MCF 10A (cell line): ENCODE measurements at places on chromosomes 6 and 20.

GRCh38 chr20:44606725-44607441 lies 24.5 kb downstream of the PKIG start:
- no peak for DNase-seq

DNA sequence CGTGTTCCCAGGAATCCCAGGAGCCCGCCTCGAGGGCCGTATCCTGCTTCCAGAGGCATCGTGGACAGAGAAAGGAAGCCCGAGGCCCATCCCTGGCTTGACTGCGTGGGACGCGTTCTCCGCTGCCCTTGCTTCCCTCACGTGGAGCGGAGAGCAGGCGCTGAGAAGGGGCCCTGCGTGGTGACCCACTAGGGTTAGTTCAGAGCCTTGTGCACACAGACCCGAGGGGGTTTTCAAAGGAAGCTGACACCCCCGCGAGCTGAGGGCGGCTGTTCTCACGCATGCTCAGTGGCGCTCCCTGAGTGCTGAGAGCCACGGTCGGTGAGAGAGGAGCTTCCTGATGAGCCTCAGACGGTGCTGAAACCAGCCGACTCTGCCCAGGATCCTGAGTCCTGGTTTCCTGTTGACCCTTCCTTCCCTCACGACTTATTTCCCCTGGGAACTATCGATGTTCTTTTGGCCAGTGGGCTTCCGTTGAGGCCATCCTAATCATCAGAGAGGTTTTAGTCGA lies 28.9 kb upstream of the CCR6 start:
- DNase-seq = no peak

DNA sequence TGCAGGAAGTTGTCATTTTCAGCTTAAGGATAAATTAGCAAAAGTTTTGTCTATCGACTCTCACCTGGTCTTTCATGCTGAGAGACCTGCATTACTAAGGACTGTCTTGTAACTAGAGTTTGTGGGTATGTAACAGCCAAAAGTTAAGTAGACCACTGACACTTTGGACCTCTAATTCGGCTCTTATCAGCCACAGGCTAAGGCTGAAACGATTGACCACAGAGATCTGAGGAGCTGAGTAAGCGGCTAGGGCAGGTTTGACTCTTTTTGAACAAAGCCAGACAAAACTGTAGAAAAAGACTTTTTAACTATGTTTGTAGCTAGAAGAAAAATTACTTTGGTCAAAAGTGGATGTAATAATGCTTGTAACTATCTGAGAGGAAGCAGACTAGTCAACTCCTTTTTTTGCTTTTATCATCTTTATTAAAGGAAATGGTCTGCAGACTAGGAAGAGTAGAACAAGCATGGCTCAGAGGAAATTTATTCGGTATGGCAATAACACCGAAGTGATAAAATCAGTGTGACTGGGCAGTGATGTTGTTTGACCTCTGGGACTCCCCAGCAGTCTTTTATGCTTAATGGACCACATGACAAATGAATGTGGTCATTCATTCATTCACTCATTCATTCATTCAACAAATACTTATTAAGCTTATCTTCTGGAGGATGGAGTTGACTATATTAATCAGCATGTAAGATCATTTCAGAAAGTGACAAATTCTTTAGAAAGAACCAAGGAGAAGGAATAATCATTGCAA lies 725.0 kb upstream of the HS3ST5 start:
- DNase-seq = no peak

GRCh38 chr6:6926856-6927255 lies 180.9 kb upstream of the RREB1 start:
- DNase-seq = no peak

- no peak for DNase-seq
Observed at GRCh38 chr20:1622450-1622849, 2.6 kb upstream of the SIRPB1 start.

GRCh38 chr6:92044312-92044711 lies 1375.0 kb downstream of the EPHA7 start:
- no peak for DNase-seq

DNA sequence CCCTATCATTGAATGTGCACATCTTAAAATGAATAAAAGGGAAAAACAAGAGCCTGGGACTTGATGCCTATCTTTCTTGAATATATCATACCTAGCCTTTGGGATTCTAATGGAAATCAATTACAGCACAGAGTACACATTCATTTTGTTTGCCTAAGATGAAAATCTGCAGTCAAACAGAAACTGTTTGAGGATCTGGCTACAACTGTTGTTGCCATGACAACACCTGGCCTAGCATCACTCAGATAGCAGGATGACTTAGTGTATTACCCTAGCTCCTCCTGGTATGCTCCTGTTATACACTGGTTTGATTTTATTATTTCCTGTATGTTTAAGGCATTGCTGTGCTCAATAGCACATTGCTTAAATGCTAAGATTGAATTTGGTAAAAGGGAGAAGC lies 71.5 kb upstream of the LAMP5 start:
- no peak for DNase-seq

- DNase-seq = no peak
Observed at GRCh38 chr6:109019911-109020310, 74.7 kb downstream of the SESN1 start.

- no peak for DNase-seq
Observed at GRCh38 chr6:13405961-13406477, 77.7 kb upstream of the TBC1D7 start.

DNA sequence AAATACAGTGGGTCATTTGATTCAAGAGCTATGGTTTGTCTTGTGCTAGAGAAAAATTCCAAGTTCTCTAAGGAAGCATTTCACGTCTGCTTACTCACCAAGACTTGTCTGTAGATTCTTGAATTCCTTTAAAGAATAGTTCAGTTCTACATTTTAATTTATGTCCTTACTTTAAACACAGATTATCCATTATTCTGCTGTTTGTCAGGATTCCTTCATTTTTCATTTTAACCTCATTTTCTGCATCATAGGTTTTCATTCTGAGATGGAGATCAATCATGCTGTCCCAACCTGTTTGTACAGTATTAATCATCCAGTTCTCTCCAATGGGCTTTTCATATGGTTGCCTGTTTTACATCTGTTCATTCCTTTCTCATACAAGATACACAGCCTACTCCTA lies 24.5 kb upstream of the POPDC3 start:
- no peak for DNase-seq

- no peak for DNase-seq
Observed at GRCh38 chr20:46990017-46990595, 95.5 kb downstream of the EYA2 start.

GRCh38 chr6:138817799-138818198 lies 21.9 kb downstream of the ECT2L start:
- no peak for DNase-seq

- DNase-seq = no peak
Observed at GRCh38 chr6:75236630-75237029, 7.0 kb downstream of the COX7A2 start.

DNA sequence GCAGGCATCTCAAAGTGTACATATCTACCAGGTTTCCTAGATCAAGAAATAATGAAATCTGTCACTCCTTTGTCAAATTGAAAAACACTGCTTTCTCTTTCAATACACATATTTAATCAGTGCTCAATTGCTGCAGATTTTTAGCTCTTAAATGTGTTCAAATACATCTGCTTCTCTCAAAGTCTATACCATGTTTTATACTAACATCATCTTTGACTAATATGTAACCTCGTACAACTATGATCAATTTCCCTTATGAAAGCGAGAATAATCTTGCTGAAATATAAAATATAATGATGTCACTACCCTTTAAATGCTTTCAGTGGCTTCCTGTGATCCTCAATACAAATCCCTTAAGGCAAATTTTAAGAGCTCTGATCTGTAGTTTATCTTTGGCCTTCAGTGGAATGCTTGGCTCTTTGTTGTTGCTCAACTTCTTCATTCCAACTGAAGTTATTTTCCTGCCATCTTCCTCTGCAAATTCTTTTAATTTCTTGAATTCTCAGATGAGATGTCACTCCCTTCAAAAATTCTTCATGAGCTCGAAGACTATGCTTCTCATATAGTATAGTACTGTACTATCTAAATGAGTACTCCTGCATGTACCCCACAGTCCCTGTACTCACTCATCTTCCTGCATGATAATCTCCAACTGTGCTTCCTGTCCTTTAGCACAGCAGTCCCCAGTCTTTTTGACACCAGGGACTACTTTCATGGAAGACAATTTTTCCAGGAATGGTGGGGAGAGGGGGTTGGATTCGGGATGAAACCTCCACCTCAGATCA lies 545.1 kb upstream of the GJE1 start:
- no peak for DNase-seq

DNA sequence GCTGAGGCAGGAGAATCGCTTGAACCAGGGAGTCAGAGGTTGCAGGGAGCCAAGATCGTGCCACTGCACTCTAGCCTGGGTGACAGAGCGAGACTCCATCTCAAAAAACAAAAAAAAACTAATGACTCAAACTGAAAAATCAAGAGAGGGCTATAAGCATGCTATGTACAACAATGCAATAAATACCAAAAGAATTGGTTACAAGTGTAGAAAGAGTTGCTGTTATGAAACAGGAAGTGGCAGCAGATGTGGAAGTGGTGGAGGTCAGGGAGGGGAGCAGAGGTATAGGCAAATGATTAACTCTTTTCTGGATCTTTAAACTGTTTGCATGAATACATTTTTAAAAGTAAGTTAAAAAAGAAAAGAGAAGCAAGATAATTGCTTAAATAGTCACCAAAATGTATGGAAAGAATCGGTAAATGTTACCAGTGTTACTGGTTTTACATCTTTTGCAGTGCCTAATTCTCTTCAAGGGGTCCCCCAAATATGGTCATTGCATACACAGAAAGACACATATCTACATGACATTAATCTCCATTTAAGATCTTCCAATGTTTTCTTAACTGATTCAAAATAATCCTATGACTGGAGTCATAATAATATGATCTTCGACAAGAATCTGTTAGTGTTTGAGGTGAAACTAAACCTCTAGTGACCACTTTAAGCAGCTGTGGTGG lies 15.0 kb downstream of the CALHM6 start:
- DNase-seq = peak; percentile 6

DNA sequence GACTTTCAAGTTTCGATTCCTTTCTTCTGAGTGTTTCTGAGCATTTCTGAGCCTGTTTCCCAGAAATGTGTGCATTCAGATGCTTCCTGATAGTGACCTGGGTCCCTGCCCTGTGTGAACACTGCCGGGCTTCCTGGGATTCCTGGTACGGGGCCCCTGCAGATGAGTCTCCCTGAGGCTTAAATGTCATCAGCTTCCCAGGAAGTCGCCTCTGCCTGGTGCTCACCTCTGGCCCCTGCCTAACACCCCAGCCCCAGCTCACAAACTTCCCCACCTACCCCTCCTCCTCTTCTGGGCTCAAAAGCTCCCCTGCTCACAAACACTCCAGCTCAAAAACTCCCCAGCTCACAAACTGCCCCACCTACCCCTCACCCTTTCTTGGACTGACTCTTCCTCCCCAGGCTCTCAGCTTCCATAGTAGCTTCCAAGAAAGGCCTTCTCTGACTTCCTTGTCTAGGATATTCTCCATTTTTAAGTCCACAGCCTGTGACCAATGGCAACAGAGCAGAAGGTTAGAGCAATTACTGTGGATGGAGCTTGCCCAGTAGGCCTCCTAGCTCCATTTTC lies 42.0 kb downstream of the TGM2 start:
- DNase-seq = no peak

DNA sequence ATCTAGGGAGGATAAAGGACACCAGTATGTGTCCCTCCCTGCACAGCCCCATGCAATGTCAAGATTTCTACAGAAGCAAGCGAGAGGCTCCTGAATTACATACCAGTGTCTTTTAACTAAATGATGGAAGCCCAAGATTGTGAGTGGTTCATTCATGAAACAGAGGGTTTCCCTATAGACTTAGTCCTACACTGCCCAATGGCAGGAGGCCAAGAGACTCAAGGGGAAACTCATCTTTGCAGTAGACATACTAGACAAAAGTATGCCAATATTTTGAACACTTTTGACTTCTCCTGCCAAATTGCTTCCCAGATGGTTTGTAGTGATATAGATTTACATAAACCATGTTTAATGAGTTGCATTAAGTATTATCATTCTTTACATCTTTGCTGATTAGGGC lies 557.2 kb upstream of the JAG1 start:
- no peak for DNase-seq

- no peak for DNase-seq
Observed at GRCh38 chr6:143158113-143158581, 97.5 kb downstream of the AIG1 start.

DNA sequence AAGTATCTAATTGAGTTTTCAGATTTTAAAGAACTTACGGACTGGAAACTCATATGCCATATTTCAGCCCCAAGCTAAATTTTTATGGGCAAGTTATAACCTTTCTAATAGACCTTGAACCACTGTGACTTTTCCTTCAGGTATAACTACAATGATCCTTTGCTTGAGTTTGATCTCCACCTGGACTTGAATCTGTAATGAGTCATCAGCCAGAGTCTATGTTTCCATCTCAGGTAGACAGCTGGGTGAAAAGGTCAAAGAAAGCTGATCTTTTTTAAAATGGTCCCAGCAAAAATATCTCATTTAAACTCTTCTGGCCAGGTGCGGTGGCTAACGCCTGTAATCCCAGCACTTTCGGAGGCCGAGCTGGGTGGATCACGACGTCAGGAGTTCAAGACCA lies 88.4 kb upstream of the SGK1 start:
- DNase-seq = no peak

GRCh38 chr20:53255102-53255710 lies 283.0 kb downstream of the TSHZ2 start:
- no peak for DNase-seq

- DNase-seq = no peak
Observed at GRCh38 chr6:170125456-170126300, 165.2 kb downstream of the DLL1 start.

GRCh38 chr6:107617341-107617932 lies 127.5 kb downstream of the SOBP start:
- no peak for DNase-seq

- no peak for DNase-seq
Observed at GRCh38 chr20:19251506-19251905, 39.1 kb downstream of the SLC24A3 start.

GRCh38 chr6:110681543-110682459 lies 133.5 kb downstream of the CDK19 start:
- DNase-seq = no peak

- no peak for DNase-seq
Observed at GRCh38 chr6:139051396-139052060, 23.0 kb downstream of the ABRACL start.

- no peak for DNase-seq
Observed at GRCh38 chr6:24255676-24256075, 102.2 kb downstream of the DCDC2 start.

- DNase-seq = no peak
Observed at GRCh38 chr20:21522481-21523280, 8.8 kb upstream of the NKX2-2 start.

DNA sequence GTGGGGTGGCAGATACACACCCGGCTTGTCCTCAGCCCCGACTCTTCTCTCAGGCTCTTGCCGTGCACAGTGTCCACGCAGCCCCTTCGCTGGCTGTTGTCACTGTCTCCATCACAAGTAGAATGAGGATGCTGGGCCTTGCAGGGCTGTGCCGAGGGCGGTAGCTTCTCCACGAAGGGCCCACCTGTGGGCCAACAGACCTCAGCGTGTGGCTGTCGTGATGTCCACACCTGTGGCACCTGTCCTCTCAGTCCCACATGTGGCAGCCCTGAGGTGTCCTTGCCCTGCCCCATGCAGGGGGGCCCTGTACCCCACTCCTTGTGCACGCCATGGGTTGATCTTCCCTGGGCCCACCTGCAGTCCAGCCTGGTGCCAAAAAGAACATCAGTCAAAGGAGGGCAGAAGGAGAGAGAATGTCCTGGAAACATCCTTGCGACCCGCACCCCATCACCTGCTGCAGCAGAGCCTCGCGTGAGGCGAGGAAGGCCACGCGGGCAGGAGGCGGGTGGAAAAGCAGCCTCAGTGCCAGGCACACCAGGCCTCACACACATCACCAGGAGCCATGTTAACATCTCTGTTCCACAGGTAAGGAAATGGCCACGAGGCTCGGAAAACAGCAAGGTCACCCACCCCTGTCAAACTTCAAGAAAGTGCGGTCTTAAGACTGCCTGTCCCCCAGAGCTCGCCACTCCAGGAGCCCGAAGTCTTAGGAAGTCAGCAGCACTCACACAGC lies 22.3 kb upstream of the AFDN start:
- no peak for DNase-seq
